ENCODE measurements at places on chromosomes 3 and 15. TPM values are rescaled to one million over a fixed set of nuclear protein-coding genes. Genes with fewer than 3 reads are reported as not detected.

Gene AHSG
- not detected for total RNA-seq

Gene MIX23
- 57.8 TPM for total RNA-seq

Gene PLOD2
- total RNA-seq: 114 TPM

Gene LAMB2
- total RNA-seq: 1,026 TPM

Gene TUSC7
- total RNA-seq: not detected
